ENCODE measurements at places on chromosomes 6 and 20.

DNA sequence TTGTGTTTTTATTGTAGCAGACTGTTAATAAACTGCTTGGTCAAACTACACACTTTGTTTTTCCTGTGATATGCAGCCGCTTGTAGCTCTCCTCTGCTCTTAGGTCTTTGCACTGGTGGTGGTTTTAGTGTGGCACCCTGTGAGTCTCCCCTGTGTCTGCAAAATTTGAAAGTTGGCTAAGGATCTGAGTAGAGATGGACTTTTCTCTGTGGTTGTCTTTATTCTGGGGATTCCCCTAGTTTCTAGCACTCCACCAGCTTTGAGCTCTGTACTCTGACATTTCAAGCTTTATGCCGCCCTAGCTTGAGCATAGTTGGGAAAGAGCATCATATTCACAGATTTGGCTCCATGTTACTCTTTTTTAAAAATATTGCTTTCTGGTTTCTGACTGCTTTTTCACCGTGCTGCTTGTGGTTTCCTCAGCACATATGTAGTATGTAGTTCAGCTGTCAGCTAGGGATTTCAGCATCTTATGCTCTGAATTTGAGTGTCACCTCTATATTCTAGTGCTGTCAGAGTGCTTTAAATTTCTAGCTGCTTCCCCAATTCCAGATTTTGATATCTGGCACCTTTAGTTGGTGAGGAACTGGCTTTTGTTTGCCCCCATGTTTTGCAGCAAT lies 25.4 kb downstream of the CDYL start:
- no peak for DNase-seq

DNA sequence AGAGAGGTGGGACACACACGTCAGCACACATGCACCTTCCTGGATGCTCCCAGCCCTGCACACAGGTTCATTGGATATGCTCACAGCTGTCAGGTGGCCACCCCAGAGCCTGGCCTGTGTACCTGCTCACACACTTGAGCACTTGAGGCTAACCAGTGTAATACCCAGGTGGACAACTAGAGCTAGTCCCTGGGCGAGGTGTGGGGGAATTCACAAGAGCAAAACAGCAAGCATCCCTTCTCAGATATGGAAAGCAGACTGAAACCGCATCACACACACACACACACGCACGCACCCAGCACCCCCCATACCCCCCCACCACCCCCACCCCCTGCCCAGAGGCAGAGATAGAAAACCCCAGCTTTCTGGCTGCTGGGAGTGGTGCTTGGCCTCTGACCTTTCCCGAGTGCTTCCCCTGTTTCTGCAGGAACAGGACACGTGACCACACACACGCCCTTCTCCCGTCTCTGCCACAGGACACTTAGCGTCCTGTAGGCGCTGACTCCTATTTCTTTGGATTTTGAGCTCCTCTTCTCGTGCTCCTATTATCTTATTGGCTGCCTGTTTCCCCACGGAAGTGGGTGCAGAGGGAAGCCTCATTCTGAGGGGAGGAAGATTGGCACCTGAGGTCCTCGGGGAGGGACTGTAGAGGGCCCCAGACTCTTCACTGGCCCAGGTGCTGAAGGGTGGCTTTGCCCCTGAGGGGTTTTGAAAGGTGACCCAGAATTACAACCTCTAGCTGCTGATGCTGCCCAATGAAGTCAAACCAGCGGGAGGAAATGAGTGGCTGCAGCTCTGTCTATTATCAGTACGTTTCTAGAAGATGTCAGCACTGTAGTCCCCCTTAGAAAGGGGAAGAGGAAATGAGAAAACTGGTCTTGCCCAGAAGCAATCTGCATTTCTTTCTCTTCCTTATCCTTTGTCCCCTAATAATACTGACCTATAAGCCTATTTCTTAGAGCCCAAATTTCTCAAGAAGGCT lies 65.8 kb downstream of the SYTL3 start:
- no peak for DNase-seq

- no peak for DNase-seq
These were observed 133.4 kb downstream of the BANF2 start for GRCh38 chr20:17833036-17833674.

DNA sequence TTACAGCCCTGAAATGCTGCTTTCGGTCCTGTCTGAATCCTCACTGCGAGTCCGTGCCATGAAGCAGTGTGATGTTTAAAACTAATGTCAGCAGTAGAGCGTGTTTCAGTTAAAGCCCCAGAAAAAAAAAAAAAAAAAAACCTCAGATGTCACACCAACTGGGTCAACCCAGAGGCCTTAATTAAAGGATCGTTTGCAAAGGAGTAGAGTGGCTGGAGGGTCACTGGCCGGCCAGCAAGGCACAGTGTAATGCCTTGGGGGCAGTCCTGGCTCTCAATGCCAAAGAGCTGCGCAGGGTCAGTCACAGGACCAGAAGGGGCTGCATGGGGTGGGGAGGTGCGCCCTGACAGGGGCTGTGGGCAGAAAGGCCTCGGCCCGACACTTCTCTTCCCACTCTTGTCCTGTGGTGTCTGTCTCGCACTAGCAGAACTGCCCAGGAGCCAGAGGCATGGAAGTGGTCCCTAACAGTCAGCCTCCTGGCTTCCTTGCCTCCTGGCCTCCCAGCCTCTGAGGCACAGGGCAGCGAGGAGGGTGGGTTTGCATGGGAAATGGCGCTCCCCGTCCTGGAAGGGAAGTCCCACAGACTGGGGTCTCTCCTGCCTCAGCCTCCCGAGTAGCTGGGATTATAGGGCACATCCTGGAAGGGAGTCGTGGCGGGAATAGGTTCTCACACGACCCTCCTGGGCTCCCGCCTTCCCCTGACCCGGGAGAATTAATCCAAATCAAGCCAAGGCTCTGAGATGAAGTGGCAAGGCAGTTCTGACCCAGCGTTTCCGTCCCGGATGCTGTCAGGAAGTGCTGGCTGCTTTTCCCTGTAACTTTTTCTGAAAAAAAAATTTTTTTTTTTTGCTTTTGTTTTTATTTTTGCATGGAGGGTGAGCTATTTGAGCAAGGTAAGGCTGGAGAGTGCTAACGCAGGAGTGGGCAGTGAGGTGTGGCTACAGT lies 53.7 kb upstream of the MPC1 start:
- DNase-seq: no peak

GRCh38 chr6:167153521-167153959 lies 4.2 kb downstream of the GPR31 start:
- DNase-seq: peak; percentile 43

- DNase-seq: peak; percentile 70
These were observed 3.9 kb downstream of the SYTL3 start for GRCh38 chr6:158653577-158654354.

DNA sequence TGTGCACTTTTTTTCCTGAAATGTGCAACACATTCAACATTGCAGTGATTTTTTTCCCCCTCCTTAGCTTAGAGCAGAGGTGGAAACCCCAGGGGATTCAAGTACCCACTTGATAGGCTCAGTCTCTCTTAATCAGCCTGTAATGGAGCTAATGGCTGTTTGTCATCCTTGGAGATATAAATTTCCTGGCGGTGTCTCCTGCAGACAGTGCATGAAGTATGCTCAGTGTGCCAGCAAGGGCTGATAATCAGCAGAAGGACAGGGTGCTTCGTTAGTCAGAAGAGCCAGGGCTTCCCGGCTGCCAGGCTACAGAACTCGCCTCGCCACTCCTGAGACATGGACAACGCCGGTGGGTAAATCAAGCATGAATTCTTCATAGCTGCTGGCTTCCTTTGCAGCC lies 69.8 kb upstream of the PHACTR2 start:
- no peak for DNase-seq

GRCh38 chr6:40251637-40252300 lies 317.5 kb upstream of the MOCS1 start:
- no peak for DNase-seq

DNA sequence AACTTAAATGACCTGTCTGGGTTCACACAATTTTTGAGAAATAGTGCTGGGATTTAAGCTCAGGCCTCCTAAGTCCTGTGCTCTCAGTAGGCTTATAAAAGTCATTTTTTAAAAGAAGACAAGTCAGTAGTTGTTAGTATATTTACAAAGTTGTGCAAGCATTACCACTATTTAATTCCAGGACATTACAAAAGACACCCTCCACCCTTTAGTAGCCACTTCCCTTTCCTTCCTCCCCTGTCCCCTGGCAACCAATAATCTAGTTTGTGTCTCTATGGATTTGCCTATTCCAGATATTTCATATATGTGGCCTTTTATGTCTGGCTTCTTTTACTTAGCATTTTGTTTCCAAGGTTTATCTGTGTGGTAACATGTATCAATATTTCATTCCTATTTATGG lies 37.6 kb downstream of the HMGN3 start:
- no peak for DNase-seq

DNA sequence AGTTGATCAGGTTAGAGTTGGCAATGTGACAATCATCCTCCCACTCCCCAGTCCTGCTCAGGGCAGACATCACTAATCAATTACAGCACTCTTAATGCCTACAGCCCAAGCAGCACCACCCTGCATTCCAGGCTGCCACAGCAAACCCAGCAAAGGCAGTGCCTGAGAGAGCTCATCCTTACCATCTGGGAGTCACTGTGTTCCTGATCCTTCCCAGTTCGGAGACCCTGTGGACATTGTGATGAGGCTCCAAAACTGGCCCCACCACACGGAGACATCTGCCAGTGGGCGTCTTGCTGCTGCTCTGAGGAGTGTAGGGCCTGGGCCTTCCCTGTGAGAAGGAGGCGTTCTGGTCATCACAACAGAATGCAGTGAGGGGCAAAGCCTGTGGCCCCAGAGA lies 216.5 kb upstream of the CST7 start:
- DNase-seq: no peak

DNA sequence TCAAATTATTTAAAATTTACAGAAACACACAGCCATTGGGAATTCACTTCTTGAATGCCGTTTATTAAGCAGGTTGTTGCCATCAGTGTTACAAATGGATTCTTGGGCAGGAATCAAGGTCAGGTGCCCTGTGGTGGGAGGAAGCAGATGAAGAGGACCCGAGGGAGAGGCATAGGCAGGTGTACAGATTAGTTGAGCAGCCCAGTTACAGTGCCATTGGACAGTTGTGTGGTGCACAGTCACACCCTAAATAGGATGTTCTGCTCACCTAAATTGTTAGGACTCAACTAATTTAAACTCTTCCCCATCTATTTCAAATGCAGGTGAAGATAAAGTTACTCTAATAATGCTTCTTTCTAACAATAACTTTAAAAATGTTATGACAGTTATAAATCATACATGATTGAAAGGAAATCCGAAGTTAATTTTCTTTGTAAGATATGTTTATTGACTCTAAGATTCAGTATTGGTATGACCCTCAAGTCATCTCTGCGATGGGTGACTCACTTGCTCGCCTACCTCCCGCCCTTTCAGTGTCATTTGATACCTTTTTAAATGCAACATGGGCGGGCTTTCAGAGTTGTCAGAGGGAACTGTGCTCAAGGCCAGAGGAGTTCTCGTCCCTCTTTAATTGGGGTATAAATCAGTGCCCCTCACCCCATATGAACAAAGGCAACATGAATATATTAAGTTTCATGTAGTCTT lies 35.1 kb downstream of the DSE start:
- no peak for DNase-seq

GRCh38 chr20:31595380-31595653 lies 9.8 kb upstream of the ID1 start:
- DNase-seq: no peak

- DNase-seq: no peak
These were observed 126.3 kb downstream of the TOX2 start for GRCh38 chr20:44041001-44041400.

- DNase-seq: no peak
These were observed 170.6 kb upstream of the AGPAT4 start for GRCh38 chr6:161444464-161444863.

DNA sequence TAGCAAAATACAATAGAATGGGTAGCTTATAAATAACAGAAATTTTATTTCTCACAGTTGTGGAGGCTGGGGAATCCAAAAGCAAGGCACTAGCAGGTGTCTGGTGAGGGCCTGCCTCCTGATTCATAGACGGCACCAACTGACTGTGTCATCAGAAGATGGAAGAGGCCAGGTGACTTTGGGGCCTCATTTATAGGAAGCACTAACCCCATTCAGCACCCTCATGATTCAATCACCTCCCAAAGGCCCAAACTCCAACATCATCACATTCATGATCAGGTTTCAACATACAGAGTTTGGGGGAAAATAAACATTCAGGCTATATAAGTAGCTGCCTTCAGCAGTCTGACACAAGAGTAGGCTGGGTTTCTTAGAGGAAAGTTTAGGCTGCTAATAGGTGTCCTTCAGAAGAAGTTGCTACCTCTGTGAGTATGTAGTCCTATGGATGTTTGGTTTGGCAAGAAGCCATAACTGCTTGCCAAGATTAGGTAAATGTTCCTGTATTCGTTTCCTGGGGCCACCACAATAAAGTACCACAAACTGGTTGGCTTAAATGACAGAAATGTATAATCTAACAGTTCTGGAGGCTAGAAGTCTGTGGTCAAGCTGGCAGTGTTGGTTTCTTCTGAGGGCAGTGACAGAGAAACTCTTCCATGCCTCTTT lies 48.8 kb downstream of the NT5E start:
- DNase-seq: no peak

DNA sequence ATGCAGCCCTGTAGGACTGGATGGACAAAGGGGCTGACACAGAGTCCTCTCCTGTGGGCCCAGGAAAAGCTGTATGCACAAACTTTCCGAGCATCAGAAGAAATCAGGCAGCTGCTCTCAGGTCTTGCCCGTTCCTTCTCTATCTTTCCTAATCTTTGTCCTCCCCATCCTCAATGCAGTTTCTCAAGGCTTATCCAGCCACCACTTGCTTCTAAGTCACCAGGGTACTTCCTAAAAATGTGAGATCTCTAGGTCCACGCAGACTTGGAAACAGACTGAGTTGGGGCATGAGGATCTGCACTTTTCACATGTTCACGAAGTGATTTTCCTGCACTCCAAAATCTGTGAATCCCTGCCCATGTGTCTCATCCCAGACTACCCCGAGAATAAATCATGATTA lies 394.5 kb upstream of the SLC35B3 start:
- no peak for DNase-seq

- no peak for DNase-seq
These were observed 59.3 kb downstream of the GRM4 start for GRCh38 chr6:34086558-34086957.

DNA sequence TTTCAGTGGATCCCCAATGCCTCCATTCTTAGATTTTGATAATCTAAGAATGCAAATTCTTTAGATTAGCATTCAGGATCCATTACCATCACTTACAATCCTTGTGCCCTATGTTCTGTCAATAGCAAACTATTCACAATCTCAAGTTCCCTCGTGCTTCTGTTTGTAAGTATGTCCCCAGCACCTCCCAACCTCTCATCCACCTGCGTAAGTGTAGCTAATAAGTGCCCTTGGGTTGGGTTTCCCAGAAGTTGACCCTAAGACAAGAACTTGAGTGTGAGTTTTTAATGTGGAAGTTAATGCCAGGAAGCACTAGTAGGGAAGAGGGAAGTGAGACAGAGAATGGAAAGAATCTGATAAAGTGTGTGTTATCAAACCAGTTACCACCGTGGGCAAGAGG lies 72.6 kb upstream of the PAK5 start:
- no peak for DNase-seq

- DNase-seq: peak; percentile 10
These were observed 20.7 kb downstream of the GTPBP2 start for GRCh38 chr6:43608310-43608763.

DNA sequence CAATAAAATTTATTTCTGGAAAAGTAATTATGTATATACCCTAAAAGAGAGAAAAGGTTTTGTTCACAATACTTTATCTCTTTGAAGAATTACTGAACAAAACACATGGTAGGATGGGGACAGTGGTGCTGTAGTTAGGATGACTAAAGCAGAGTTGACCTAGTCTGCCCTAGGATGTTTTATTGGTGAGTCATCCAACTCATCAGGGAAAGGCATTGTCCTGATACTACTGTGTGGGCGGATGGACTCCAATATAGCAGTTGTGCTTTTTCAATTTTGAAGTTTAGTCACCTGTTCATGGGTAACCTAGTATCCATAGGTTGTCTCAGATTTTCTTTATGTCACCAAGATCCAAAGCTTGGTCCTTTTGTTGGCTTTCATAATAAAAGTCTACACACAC lies 53.3 kb upstream of the EYS start:
- DNase-seq: no peak
